GM12878 (cell line): ENCODE measurements at places on chromosomes 12 and 14.

DNA sequence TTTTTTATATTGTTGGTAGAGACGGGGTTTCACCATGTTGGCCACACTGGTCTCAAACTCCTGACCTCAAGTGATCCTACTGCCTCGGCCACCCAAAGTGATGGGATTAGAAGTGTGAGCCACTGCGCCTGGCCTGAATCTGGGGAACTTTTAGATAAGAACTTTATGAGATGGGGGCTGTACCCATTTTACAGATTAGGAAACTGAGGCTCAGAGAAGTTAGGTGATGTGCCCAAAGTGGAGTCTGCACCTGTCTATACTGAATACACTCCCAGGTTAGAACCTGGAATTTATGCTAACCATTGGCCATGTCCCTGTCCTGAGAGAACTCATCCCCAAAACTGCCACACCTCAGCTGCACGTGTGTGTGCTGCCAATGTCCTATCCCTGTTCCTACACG lies 81.9 kb downstream of the ESRRB start:
- DNase-seq, result no peak

DNA sequence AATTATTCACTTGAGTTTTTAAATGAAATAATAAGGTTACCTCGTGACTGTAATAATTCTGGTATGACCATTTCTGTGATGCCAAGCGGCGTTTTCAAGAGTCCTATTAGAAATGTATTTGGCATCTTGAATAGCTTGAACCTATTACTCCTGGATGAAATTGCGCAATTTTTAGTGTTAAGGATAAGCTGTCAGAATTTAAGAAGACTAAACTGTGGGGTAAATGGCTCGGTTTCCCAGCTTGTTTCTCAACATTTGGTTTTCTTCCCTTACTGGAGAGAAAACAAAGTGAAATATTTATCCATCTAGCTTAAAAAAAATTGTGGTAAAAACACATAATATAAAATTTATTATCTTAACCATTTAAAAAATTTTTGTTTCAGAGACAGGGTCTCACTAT lies 26.8 kb downstream of the PCNX1 start:
- DNase-seq, result no peak

DNA sequence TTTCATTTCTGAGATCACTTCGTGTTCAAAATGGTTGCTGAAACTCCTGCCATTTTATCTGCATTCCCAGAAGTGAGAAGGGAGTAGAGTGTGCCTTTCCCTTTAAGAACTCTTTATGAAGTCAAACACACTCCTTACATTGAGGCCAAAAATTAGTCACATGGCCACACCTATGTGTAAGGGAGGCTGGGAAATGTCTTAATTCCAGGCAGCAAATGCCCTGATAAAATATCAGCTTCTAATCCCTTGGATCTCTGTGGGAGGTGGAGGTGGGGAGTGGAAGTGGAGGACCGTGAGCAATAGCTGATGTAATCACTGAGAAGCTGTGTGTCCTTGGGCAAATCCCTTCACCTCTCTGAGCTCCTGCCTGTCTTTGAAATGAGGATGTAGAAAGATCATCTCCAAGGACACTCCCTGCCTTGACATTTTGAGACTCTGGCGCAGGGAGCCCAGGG lies 22.7 kb upstream of the ANKRD9 start:
- no peak for DNase-seq

DNA sequence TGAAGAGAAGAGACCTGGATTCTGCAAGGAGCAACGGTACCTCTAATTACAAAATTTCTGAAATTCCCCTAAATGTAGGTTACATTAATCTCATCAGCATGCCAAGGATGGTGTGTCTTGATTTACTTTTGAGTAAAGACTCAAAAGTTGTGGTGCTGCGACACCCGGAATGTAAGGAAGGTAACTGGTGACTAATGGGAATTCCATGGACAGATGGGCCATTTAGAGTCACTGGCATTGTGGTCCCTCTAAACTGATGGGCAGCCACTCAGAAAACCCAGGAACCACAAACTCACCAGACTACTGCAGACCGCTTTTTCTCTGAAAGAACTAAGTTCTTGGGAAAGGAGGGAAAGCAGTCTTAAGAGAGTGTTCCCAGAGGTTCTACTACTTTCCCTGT lies 32.8 kb downstream of the GRIN2B start:
- no peak for DNase-seq

- no peak for DNase-seq
Observed at GRCh38 chr12:94889445-94890210, 113.9 kb downstream of the NDUFA12 start.

- no peak for DNase-seq
Observed at GRCh38 chr14:90816681-90817436, 629 bp upstream of the TTC7B start.

GRCh38 chr12:57215668-57216013 lies 953 bp upstream of the NXPH4 start:
- DNase-seq, result no peak

DNA sequence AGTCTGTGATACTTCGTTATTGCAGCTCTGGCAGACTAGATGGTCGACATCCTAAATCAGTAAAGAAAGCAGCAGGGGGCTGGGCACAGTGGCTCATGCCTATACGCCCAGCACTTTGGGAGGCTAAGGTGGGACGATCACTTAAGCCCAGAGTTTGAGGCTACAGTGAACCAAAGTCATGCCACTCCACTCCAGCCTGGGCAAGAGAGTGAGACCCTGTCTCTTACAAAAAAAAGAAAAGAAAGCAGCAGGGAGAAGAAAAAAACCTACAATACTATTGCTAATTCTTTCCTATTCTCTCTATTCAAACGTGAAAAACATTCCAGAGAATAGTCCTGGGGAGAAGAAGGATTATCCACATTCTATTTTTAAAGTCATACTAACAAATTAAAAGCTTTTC lies 79.5 kb downstream of the DCAF5 start:
- no peak for DNase-seq

GRCh38 chr12:96861656-96862055 lies 45.4 kb upstream of the NEDD1 start:
- DNase-seq, result no peak

DNA sequence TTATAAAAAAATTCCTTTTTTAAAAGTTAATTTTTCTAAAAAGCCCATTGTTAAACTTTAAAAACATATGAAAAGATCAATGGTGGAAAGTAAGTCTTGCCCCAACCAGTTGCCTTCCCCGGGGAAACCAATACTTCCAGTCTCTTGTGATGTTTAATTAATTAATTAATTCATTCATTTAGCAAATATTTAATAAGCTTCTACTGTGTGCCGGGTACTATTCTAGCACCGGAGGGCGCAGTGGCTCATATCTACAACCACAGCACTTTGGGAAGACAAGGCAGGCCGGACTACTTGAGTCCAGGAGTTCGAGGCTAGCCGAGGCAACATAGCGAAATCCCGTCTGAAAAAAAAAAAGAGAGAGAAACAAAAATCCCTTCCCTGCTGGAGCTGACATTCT lies 87.4 kb downstream of the HECTD4 start:
- DNase-seq, result no peak

- DNase-seq, result no peak
Observed at GRCh38 chr12:53750812-53751335, 905 bp downstream of the CISTR start.

GRCh38 chr14:20873370-20874177 lies 17.6 kb upstream of the RNASE3 start:
- DNase-seq, result no peak

DNA sequence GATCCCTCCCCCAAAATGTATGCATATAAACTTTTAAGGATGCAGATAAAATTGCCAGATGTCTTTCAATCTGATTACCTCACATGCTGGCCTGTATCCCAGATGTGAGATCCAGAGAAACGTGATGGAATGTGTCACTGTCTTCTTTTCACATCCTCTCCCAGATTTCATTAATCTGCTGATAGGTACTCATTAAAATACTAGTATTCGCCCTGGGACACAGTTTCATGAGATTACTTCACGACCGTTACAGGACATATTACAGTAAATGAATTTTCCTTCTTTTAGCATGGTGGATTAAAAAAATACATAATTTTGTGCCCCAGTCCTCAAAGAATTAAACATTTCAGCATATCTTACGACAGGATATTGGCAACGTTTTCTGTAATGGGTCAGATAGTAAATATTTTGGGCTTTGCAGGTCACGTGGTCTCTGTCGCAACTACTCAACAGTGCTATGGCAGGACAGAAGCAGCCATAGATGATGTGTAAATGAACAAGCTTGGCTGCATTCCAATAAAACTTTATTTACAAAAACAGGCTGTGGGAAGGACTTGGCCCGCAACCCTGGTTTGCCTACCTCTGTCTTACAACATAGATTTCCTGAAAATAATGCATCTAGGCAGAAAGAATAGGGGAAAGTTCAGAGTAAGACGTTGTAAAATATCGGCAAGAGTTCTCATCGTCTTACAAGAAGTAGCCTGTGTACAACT lies 156.0 kb upstream of the DIO3 start:
- DNase-seq, result no peak

- no peak for DNase-seq
Observed at GRCh38 chr14:101456246-101457175, 104.8 kb upstream of the DIO3 start.

DNA sequence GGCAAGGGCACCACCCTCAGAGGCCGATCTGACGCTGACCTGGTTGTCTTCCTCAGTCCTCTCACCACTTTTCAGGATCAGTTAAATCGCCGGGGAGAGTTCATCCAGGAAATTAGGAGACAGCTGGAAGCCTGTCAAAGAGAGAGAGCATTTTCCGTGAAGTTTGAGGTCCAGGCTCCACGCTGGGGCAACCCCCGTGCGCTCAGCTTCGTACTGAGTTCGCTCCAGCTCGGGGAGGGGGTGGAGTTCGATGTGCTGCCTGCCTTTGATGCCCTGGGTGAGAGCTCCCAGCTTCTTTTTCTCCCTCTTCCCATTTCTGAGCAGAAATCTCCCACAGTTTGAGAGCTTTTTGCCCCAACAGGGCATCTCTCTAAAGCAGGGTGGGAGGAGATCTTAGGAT lies 1.8 kb downstream of the OAS1 start:
- no peak for DNase-seq

DNA sequence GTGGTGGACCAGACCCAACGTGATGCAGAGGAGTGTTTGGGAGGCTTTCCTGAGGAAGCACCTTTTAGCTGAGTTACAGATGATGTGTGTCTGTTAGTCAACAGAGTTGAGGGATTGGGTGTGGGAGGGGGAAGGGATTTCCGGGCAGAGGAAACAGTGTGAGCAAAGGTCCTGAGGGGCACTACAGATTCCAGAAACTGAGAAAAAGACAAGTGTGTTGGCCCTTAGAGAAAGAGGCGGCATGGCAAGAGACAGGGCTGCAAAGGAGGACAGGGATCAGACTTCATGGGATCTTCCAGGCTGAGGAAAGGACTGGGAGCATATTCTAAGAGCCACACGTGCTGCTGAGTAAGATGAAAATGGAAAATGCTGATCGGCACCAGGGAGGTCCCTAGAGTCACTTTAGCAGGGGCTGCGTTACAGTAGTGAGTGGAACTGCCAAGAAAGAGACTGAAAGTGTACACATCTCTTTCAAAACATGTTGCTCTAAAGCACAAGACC lies 9.4 kb upstream of the RPS6KL1 start:
- no peak for DNase-seq

GRCh38 chr12:56151672-56152131 lies 685 bp upstream of the MYL6B start:
- DNase-seq, result no peak

- no peak for DNase-seq
Observed at GRCh38 chr12:28360253-28360652, 170.0 kb downstream of the CCDC91 start.

GRCh38 chr12:34295366-34296142 lies 273.3 kb downstream of the ALG10 start:
- no peak for DNase-seq

GRCh38 chr12:125734137-125734536 lies 668.9 kb downstream of the AACS start:
- no peak for DNase-seq

DNA sequence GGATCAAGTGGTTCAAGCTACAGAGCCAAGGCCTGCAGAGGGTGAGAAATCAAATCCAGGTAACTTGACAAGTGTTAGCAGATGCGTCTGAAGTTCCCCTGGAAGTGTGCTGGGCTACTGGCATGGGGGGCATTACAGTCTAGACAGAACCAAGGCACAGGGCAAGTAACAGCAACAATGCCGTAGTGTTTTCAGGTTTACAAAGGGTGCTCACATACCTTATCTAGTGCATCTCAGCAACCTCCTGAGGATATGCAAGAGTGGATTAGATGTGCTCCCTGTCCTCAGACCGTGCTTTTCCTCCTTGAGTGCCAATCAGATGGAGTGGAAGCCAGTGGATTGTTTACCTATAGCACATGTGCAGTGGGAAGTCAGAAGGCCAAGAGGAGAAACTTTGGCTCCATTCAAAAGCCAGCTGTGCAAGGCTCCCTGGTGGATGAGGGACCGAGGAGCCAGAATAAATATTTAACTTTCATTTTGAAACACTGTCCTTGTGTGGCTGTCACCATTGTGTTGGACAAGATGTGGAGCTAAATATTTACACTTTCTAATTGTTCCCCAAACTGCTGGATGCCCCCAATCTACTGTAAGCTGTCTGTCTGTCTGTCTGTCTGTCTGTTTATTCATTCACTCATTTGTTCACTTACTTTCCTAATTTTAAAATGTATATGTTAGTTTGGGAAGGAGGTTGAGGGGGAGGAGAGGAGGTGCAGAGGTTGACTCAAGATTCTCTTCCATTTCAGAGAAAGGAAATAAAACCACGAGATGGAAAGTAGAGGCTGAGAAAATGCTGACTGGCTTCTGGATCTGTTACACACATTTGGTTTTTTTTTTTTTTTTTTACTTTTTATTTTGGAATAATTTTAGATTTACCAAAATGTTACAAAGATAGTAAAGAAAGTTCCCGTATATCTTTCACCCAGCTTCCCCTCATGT lies 184.0 kb upstream of the PARP11 start:
- DNase-seq, result no peak

GRCh38 chr12:82937151-82937550 lies 250.4 kb downstream of the TMTC2 start:
- no peak for DNase-seq

- no peak for DNase-seq
Observed at GRCh38 chr12:16335838-16336237, 11.6 kb upstream of the MGST1 start.

DNA sequence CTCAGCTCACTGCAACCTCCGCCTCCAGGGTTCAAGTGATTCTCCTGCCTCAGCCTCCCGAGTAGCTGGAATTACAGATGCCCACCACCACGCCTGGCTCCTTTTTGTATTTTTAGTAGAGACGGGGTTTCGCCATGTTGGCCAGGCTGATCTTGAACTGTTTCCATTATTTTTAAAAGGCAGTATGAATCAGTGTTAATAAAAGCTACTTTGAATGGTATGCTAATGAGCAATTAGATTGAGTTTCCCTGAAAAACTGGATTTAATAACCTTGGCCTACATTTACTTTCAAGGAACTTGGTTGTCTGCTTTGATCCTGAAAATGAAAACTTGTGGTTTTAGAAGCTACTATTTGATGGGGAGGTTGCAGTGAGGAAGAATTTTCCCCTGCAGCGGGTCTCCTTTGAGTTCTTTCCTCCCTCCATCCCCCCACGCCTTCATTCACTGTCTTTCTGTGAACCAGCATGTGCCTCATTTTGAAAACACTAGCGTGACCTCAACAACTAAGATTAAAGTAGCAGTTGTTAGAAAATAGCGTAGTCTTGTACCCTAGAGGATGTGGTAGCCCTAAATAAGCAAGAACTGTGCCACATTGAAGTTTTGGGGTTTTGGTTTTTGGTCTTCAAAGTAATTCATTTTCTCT lies 17.8 kb upstream of the RPS6KA5 start:
- DNase-seq, result peak; percentile 77

- no peak for DNase-seq
Observed at GRCh38 chr14:28243600-28243999, 523.0 kb upstream of the FOXG1 start.
